ENCODE measurements at places on chromosomes 12 and 14. TPM values are rescaled to one million over a fixed set of nuclear protein-coding genes. Genes with fewer than 3 reads are reported as not detected.
A peak's percentile ranks its signal among the peaks of the same experiment; 100 is the strongest.

DNA sequence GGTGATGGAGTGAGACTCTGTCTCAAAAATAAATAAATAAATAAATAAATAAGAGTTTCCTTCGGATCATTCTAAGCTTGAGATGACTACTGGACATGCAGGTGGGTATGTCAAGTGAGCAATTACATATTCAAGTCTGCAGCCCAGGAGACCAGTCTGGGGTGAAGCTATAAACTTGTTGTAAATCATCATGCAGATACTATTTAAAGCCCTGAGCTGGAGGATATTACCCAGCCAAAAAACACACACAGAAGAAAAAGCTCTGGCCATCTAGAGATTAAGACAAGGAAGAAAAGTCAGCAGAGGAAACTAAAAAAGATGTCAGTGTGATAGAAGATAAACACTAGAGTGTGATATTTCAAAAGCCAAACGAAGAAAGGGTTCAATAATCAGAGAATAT is 47.0 kb upstream of the PDZRN4 start:
- no peak for DNase-seq

Gene CLEC4E
- polyA plus RNA-seq = 0.45 TPM

Gene SLC17A8
- 0.22 TPM for polyA plus RNA-seq

Gene ACSM4
- polyA plus RNA-seq = not detected

- DNase-seq = peak; percentile 91
Observed at GRCh38 chr12:6613015-6613775, 6.0 kb upstream of the CHD4 start.

DNA sequence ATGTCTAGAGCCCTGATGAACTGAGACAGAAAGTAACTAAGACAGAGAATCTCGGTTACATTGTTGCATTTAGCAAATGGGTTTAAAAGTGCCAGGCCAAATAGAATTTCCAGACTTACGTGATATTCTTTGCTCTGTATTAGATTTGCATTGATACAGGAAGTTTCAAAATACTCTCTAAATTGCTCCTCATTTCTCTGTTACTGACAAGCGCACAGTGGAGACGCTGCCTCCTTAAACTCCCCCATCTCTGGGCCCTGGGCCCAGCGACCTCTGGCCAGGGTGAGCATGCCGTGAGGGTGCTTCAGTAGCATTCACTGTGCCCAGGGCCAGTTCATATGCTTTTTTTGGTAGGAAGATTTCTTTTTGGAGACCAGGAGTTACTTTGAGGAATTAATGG is 22.9 kb upstream of the EVL start:
- no peak for DNase-seq

DNA sequence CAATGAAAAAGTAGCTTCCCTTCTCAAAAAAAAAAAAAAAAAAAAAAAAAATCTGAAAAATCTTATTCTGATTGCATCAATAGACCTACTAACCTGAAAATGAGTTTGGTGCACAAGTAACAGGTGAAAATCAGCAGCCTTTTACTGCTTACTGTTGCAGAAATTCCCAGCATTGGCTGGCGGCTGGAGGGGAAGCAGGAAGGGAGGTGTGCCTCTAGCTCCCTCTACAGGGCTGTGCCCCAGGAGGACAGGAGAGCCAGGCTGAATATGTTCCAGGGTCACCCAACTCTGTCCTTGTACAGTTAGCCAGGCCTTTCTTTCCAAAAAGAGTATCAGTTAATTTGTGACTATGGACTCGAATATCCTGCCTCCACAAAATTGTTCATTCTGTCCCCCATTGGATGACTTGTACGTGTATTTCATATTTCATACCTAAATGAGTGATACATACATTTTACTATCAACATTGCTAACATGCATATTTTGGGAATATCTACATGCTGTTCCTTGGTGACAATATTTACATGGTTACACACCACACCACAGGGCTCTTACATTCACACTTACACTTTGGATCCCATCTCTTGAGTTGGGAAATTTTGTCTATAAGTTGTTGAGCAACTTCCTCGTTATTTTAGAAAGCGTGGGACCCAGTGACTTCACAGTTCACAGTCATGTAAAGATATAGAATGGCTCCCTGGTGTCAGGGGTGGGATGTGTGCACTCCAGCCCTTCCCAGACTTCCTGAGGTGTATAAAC is 124.8 kb downstream of the SAMD4A start:
- DNase-seq = peak; percentile 81

DNA sequence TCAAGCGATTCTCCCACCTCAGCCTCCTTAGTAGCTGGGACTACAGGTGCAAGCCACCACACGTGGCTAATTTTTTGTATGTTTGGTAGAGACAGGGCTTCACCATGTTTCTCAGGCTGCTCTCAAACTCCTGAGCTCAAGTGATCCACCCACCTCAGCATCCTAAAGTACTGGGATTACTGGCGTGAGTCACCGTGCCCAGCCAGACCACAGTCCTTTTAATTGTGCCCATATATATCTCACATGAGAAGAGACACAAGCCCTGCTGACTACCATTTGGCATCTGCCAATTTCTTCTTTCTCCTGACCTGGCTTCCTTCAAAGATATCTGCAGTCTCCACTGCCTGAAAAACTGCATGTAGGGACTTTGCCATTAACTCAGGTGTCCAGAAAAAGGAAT is 142.5 kb downstream of the DPY19L2 start:
- no peak for DNase-seq

Gene FOXN4
- not detected for polyA plus RNA-seq

Gene DLK1
- polyA plus RNA-seq = 0.04 TPM

DNA sequence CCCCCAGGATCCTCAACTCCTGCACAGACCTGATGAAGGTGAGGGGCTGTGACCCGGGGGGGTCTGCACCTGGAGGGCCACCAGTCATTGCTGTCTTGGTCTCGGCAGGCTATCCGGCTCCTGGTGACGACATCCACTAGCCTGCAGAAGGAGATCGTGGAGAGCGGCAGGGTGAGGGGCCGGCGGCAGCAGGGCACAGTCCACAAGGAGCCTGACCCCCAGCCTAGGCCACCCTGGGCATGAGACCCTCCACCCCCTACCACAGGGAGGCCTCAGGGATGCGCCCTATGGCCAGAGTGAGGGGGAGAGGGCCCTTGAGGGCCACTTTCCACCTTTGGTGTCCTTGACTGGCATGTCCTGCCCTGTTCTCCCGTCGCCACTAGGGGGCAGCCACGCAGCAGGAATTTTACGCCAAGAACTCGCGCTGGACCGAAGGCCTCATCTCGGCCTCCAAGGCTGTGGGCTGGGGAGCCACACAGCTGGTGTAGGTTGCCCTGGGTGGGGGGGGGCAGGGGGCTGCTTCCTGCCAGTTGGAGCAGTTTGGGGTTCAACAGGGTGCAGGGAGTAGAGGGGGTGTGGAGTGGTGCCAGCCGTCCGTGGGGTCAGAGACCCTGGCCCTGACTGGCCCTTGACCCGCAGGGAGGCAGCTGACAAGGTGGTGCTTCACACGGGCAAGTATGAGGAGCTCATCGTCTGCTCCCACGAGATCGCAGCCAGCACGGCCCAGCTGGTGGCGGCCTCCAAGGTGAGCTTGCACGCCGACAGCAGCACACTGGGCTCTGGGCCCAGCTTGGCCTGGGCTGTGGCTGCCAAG is 25.0 kb downstream of the HIP1R start:
- peak; percentile 80 for DNase-seq

Gene OR6C70
- not detected for polyA plus RNA-seq

DNA sequence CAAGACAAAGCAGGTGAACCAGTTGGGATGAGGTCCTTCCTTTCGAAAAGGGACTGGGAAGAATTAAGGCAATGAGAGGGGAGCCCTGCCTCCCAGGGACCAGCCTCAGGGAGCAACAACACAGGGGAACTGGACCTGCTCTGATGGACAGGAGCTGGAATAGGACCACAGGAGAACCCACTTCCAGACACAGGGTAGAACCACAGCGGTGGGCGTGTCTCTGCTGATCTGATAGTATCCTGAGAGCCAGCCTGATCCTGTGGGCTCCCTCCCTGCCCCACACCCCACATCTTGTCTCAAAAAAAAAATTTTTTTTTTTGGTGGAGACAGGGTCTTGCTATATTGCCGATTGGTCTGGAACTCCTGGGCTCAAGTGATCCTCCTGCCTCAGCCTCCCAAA is 13.6 kb upstream of the PLEK2 start:
- no peak for DNase-seq

All from small intestine (tissue), 16 donors.